ENCODE measurements at places on chromosomes 2 and 18.

DNA sequence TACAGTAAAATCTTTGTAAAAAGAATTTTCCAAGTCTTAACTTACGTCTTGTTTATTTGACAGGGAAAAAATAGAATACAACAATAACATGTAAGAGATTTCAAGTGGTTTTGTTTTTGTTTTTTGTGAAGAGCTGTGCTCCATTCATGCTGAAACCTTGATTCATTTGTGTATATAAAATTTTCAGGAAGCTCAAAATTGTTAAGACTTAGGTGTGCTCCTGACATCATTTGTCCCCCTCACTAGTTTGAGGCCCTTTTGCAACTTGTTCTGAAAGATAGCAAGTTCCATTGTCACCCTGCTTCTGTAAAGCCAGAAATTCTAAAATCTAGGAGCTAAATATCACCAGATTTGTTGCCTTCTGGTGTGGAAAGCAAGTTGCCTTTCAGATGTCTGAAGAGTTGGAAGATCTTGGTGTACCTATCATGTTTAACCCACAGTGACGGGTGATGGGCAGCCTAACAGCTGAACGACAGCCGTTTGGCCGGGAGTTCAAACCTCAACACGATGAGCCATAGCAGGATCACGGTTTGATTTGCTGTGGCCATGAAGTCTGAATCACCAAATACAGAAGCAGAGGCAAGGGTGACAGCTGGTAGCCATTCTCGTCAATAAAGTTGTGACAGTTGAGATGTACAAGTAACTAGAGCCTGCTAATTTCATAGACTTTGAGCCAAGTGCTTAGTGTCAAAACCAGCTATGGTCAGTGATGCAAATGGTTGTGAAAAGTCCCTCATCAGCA, 205.5 kb upstream of the SP5 start:
- peak; percentile 30 for DNase-seq

DNA sequence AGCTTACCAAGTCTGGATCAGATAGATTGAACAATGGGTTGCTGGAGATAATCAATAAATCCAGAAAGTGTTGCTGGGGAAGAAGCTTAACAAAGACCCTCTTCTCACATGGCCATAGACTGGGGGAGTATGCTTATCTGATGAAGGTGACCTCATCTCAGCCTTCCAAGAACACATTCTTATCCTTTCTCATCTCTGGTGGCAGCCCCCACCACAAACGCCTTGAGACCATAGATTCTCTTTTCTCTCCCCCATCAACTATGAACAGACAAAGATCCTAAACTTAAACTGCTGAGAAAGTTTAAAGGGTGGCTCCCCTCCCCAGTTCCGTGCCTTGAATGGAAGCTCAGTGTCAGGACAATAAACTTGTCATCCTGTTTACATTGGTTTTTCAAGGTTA, 428.7 kb upstream of the TRIB2 start:
- DNase-seq: no peak

DNA sequence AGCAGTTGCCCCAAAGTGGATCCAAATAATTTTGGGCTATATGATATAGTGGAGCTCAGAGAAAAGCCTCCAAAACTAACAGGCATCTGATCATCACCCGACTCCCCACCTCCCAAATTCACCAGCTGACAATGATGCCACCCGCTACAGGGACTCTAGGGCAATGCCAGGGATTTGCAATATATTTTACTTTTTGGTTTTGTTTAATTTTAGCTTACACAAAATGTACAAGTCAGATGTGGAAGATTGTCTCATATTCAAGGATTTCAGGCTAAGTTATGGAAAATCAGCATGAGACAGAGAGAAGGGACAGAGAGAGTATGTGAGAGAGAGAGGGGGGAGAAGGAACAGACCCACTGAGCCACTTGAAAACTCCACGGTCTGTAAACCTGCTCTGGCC, 187.4 kb downstream of the TMEM247 start:
- DNase-seq: no peak

- no peak for DNase-seq
Measured at GRCh38 chr2:45930396-45930792, 278.9 kb downstream of the PRKCE start.

DNA sequence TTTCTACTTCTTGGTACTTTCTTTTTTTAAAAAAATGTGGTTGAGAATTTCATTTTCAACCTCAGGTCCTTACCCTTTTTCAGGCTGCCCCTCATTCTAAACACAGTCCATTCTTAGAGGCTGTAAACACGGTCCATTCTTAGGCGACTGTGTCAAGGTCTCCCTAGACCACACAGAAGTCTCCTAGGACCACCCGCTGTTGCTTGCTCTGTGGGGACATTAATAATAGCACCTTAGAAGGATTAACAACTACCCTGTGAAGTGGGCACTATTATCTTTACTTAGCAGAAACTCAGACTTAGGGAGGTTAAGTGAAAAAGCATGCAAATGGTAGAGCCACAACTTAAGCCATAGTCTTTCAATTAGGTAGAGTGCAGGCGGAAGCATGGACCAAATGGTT, 91.7 kb downstream of the RBMS1 start:
- DNase-seq: no peak

GRCh38 chr2:201233192-201233811, 27.0 kb upstream of the CASP8 start:
- peak; percentile 92 for DNase-seq
